ENCODE measurements at places on chromosomes 4 and X. TPM values are rescaled to one million over a fixed set of nuclear protein-coding genes. Genes with fewer than 3 reads are reported as not detected.

TBC1D25 gene
- 12.4 TPM for total RNA-seq

DNA sequence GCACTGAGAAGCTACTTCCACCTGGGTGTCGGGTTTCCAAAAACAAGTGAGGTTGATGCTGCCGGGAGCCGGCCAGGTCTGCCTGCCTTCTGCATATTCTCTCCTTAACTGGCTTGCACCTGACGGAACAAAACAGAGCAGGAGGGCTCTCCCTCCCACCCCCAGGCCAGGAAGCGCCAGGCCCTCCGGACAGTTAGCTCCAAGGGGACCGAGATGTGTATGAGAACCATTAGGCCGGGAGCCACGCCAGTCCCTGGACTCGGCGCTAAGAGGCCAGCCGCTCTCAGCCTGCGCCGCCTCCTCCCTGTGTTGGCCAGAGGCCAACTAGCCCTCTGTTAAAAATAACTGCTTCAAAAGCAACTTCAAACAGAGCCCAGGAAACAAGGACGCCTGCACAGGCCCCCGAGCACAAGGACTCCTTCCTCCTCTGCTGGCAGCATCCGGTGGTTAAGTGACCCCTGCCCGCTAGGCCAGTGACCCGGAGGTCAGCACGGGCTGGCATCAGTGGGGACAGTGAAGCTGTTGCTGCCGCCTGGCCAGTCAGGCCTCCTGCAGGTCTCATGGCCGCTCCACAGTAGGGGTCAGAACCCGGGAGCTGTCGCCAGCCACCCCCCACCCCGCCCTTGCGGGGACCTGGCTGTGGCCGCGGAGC, 107.9 kb downstream of the ABLIM2 start:
- DNase-seq = no peak

DNA sequence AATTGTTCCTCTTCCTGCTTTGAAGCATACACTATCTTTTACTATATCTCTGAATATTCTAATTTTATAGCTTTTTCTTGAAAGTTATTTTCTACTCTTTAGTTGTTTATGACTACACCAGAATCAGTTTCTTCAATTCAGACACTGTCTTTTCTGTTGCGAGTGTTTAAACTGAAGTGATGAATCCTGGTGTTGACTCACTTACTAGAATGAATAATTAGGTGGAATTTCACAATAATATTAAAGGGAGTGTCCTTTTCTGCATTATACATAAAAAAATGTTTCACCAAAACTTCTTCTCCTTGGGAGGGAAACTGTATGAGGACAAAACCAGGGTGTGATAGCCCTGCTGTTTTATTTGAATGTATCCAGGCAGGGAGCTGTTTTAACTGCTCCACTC, 1383.1 kb downstream of the C4orf33 start:
- no peak for DNase-seq

- DNase-seq = no peak
Observed at GRCh38 chrX:139224953-139225665, 305.4 kb upstream of the F9 start.

PRPS2 gene
- total RNA-seq = 13.0 TPM

DNA sequence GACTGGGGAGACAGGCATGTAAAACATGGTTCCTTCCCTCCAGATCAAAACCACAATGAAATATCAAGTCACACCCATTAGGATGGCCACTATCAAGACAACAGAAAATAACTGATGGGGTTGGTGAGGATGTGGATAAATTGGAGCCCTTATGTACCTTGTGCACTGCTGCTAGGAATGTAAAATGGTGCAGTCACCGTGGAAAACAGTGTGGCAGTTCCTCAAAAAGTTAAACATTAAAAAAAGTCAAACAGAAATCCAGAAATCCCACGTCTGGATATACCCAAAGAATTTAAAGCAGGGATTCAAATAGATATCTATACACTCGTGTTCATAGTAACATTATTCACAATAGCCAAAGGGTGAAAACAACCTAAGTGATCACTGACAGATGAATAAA, 35.2 kb upstream of the MSX1 start:
- DNase-seq = no peak

- no peak for DNase-seq
Observed at GRCh38 chr4:27787195-27787594, 926.6 kb downstream of the STIM2 start.

GRCh38 chr4:128847082-128847724, 37.7 kb downstream of the JADE1 start:
- DNase-seq = no peak
